NCI-H69 (cell line): ENCODE measurements at places on chromosomes 3 and 15.

GRCh38 chr15:90708516-90708915, 8.6 kb upstream of the BLM start:
- DNase-seq: no peak

DNA sequence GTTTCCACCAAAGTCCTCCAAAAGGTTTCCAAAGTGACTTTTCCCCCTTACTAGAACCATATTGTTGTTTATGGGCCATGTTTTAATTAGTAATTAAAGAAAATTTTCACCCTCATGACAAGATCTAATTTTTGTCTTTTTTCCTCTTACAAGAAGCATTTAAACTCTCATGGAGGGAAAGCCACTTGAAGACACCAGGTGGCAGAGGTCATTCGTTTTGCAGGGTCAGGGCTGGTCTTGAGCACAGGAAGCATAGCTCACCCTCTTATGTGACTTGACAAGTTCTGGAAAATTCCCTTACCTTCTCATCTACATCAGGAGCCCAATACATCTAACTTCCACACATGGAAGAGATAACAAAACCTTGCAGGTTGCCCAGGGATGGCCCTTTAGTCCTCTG, 163.7 kb downstream of the GREM1 start:
- DNase-seq: no peak

DNA sequence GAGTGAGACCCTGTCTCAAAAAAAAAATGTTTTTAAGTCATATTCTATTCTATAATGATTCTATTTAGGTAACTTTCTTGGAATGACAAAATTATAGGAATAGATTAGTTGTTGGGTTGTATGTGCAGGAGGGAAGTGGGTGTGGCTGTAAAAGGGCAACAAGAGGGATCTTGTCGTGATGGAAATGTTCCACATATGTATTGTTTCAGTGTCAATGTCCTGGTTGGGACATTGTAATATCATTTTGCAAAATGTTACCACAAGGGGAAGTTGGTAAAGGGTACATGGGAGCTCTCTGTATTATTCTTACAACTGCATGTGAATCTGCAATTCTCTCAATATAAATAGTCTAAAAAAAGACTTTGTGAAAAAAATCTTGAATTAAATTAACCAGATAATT, 14.3 kb upstream of the ABHD5 start:
- DNase-seq: no peak

DNA sequence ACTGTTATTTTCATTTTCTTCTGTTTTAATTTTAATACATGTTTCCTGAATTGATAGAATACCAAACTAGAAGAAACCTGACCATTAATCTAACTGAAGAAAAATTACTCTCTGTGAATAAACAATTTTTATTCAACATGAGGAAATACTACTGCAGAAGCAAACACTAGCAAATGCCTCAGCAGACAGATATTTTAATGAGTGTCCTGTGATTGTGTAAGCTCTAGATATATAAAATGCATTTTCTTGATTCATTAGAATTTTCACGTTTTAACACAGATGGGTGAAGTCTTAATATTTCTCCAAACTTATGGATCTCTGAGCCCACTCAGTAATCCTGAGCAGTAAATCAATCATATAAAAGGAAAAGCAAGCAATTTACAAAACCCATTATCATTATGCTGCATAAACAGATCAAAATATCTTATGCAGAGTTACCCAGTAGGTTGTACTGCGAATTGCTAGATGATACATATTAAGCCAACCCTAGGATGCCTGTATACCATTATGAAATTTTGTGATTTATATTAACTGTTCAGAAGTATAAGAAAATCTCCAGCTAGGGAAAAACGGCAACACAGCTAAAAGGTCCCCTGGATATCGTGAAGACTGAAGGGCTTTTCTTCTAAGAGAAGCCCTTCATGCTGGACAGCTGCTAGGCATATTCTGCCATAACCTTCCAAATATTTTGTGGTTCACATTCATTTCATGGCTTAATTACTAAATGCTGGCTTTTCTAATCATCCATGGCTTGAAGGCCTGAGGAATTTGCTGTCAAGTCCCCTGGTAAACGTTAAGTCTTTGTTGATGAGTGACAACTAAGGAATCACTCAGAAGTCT, 157.7 kb upstream of the TGFBR2 start:
- DNase-seq: no peak

GRCh38 chr3:15610082-15610759, 8.7 kb downstream of the BTD start:
- DNase-seq: peak; percentile 8

DNA sequence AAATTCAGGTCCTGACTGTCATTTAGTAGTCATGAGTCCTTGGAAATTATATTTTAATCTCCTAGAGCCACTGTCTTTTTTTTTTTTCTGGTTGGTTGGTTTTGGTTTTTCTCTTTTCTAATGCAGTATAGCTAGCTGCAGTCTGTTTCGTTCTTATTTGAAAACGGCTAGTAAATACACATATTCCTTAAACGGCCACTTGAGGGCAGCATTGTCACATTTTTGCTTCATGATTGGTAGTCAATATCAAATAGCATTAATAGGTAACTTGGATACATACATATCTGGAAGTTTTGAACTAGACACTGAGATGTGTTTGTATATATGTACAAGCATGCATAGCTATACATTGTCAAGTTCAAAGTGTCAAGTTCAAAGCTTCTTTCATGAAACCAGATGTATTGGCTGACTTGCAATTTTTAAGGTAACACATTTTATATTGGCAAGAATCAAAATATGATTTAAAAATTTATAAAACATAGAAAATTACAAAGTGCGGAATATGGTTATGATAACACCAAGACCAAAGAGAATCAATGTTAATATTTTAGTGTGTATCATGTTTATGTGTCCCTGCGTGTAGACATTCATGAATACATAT, 22.5 kb downstream of the GABRA5 start:
- peak; percentile 76 for DNase-seq

- DNase-seq: no peak
Observed at GRCh38 chr3:157922614-157923013, 183.6 kb downstream of the SHOX2 start.

DNA sequence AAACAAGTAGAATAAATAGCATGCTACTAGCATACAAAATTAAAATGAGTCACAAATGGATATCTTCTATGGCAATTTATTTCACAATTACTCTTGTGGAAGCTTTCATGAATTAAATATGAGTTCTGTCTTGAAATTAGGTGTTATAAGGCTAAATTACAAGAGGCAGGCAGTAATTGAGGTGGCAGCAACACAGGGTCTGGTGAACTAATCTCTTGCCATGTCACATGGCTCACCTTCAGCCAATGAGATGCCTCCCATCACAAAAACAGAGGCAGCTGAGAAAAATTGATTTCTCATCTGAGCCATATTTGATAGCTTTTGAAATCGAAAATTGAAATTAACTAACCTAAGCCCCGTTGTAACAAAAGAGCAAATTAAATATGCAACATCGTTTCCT, 268.8 kb downstream of the NR2F2 start:
- peak; percentile 69 for DNase-seq

DNA sequence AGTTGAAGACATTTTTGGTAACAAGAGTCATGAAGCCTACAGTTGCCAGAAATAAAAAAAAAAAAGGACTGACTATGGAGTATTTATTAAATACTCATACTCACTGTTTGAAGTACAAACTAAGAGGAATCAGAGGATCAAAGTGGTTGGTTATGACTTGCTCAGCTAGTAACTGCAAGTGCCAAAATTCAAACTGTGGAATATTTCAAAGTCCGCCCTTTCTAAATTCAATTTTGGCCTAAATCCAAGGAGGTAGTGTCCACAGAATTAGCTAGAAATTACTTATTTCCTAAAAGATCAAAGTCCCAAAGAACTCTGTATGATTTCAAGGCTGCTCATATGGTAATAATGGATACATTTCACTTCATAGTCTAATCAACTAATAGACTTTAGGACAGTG, 274.5 kb downstream of the ZBTB20 start:
- no peak for DNase-seq

DNA sequence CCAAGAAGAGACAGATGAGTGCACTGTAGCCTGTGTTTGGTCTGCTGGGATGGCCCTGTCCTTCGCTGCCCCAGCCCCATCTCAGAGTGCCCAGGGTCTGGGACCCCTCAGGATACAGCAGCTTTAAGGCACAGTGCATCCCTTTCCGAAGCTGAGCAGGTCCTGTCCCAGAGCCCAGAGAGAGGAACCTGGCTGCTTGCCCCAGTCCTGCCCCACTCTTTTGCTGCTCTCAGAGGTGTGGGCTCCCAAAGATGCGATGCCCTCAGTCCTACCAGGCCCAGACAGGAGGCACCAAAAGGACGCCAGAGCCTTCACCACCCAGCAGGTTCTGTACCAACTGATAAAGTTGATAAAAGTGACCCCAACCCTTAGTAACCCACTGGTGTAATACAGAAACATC, 8.2 kb downstream of the PLCD1 start:
- no peak for DNase-seq

GRCh38 chr3:72679540-72680198, 168.6 kb downstream of the SHQ1 start:
- peak; percentile 93 for DNase-seq

GRCh38 chr3:111956449-111956848, 22.4 kb upstream of the ABHD10 start:
- DNase-seq: no peak

DNA sequence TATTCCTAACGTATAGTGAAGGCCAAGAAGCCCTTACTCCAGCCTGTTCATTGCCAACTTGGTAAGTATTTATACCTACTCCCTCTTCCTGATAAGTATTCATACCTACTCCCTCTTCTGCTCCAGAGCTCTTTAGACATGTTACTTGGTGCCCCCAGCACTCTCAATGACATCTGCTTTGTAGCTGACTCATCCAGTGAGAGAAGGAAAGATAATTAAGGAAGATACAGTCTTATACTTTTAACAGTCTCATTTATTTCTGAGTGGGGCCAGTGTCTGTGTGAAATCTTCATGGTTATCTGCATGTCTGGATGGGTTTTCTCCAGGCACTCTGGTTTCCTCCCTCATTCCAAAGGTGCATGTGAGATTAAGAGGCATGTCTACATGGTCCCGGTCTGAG, 698.7 kb downstream of the FHIT start:
- DNase-seq: no peak

GRCh38 chr3:46849686-46850467, 13.4 kb downstream of the MYL3 start:
- no peak for DNase-seq

- peak; percentile 90 for DNase-seq
Observed at GRCh38 chr3:172355836-172356235, 92.4 kb downstream of the GHSR start.

- DNase-seq: no peak
Observed at GRCh38 chr3:119639494-119640350, 20.7 kb downstream of the POPDC2 start.

DNA sequence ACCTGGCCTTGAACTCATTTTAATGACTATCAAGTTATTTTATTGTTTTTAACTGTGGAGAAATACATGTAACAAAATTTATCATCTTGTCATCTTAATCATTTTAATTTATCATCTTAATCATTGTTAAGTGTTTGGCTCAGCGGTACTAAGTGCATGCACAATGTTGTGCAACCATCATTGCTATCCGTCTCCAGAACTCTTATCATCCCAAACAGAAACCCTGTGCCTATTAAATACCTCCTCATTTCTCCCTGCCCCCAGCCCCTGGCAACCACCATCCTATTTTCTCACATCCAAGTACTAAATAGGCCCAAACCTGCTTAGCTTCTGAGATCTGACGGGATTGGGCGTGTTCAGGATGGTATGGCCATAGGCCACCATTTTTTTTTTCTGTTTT, 51.5 kb upstream of the UBP1 start:
- no peak for DNase-seq
